Stimulated activated CD4-positive, alpha-beta T cell treated with anti-CD3 and anti-CD28 coated beads, Interleukin-4, amount 100 ng/mL, for 48 hours (primary cell): ENCODE measurements at places on chromosomes 4 and X.

DNA sequence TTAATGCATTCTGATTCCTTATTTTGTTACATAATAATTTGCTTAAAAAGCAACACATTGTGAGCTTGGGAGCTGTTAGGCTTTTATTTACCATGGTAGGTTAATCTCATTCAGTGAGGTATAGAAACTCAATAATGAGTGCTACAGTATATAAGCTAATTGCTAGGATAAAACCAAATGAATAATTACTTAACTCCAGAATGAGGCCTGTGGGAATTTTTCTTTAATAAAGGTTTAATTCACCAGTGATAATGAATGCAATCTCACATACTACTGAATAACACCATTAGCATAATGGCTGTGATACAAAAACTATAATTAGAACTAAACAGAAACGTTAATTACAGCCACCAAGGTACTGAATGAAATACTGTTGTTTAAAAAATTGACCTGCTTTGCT, 326.3 kb downstream of the IQCM start:
- no peak for DNase-seq

GRCh38 chrX:151680805-151681204, 14.5 kb upstream of the PRRG3 start:
- DNase-seq, result peak; percentile 34

DNA sequence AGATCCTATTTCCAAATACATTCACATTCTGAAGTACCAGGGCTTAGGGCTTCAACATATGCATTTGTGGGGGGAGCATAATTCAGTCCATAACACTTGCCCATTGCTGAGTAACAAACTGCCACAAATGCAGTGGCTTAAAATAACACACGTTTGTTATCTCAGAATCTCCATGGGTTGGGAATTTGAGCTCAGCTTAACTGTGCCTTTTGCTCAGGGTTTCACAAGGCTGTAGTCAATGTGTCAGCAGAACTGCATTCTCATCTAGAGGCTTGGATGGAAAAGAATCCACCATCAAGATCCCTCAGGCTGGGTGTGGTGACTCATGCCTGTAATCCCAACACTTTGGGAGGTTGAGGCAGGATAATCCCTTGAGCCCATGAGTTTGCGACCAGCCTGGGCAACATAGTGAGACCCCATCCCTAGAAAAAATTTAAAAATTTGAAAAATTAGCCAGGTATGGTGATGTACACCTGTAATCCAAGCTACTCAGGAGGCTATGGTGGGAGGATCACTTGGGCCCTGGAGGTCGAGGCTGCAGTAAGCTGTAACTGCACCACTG, 25.8 kb upstream of the TBL1X start:
- DNase-seq, result no peak

GRCh38 chr4:97106161-97106560, 1037.1 kb downstream of the STPG2 start:
- DNase-seq, result no peak

- no peak for DNase-seq
Measured at GRCh38 chr4:17066972-17067371, 168.5 kb upstream of the LDB2 start.

- no peak for DNase-seq
Measured at GRCh38 chrX:71615056-71615455, 3.3 kb downstream of the CXCR3 start.

DNA sequence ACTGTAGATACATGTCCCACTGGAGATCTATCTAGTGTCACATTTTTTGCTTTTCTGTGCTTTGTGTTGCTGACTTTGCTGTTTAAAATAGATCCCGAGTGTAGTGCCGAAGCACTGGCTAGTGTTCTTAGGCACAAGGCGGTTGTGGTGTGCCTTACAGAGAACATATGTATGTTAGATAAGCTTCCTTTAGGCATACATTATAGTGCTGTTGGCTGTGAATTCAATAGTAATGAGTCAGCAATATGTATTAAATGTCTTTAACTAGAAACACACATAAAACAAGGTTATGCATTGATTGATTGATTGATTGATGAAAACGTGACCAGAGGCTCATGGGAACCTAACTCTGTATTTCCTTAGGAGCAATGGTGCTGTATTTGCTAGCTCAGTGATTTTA, 56.2 kb downstream of the COX7B2 start:
- no peak for DNase-seq

DNA sequence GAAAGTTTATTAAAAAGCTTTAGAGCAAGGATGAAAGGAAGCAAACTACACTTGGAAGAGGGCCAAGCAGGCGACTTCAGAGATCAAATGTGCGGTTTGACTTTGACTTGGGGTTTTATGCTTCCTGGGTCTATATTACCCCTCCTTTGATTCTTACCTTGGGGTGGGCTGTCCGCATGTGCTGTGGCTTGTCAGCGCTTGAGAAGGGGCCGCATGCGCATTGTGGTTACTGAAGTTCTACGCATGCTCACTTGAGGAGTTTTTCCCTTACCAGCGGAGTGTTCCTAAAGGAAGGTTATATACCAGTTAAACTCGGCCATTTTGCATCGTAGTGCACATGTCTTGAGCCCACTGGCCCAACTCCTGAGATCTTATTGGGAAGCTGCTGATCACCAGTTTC, 9.9 kb downstream of the ZNF157 start:
- peak; percentile 29 for DNase-seq

DNA sequence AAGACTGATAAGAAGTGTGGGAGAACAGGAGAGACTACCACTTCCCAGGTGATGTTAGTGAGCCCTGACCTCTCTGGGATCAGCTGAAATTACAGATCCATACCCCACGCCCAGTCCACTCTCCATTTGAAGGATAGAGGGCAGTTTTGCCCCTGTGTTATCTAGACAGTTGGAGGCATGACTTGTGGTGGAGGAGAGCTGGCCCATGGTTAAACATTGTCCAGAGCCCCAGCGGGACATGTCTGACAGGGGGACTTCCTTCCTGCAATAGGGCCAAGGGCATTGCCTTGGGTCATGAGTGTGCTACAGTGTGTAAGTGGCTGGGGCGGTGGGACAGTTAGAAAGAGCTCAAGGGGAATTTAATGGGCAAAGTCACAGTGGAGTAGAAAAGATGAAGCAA, 181.1 kb downstream of the MID1IP1 start:
- no peak for DNase-seq

- no peak for DNase-seq
Measured at GRCh38 chr4:7770224-7771050, 169.2 kb downstream of the AFAP1 start.
